ENCODE measurements at places on chromosomes 1 and 21.
A peak's percentile ranks its signal among the peaks of the same experiment; 100 is the strongest.

DNA sequence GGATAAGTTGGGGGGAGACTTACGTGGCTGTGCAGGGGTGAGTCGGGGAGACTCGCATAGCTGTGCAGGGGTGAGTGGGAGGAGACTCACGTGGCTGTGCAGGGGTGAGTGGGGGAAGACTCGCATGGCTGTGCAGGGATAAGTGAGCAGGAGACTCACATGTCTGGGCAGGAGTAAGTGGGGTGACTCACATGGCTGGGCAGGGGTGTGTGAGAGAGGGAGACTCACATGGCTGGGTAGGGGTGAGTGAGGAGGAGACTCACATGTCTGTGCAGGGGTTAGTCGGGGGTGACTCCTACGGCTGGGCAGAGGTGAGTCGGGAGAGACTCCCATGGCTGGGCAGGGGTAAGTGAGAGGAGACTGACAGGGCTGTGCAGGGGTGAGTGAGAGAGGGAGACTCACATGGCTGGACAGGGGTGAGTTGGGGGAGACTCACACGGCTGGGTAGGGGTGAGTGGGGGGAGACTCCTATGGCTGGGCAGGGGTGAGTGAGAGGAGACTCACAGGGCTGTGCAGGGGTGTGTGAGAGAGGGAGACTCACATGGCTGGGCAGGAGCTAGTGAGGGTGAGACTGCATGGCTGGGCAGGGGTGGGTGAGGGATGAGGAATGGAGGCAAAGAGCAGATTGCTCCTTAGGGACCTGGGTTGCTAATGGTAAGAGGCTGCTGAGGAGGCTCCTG, 56.0 kb upstream of the ABCG1 start:
- no peak overlapping the region for H3K27ac ChIP-seq
- peaks cover 29% of the 10 kb centered on the region for H3K4me1 ChIP-seq
- H3K27me3 ChIP-seq = no peaks in the 10 kb centered on the region
- no peak overlapping the region for H3K4me3 ChIP-seq
- H3K36me3 ChIP-seq = no peaks in the 10 kb centered on the region
- peak; percentile 2 for DNase-seq

GRCh38 chr1:145884675-145885074, 991 bp downstream of the ANKRD35 start:
- no peak overlapping the region for H3K27ac ChIP-seq
- peak overlapping the region; percentile 77 for H3K4me3 ChIP-seq
- H3K27me3 ChIP-seq = peaks cover 24% of the 10 kb centered on the region

- no peak for DNase-seq
- peaks cover 15% of the 10 kb centered on the region for H3K27me3 ChIP-seq
- no peak overlapping the region for H3K27ac ChIP-seq
- no peak overlapping the region for H3K4me3 ChIP-seq
- peaks cover 4% of the 10 kb centered on the region for H3K36me3 ChIP-seq
Measured at GRCh38 chr1:182625719-182626504, 21.7 kb upstream of the RGS16 start.

DNA sequence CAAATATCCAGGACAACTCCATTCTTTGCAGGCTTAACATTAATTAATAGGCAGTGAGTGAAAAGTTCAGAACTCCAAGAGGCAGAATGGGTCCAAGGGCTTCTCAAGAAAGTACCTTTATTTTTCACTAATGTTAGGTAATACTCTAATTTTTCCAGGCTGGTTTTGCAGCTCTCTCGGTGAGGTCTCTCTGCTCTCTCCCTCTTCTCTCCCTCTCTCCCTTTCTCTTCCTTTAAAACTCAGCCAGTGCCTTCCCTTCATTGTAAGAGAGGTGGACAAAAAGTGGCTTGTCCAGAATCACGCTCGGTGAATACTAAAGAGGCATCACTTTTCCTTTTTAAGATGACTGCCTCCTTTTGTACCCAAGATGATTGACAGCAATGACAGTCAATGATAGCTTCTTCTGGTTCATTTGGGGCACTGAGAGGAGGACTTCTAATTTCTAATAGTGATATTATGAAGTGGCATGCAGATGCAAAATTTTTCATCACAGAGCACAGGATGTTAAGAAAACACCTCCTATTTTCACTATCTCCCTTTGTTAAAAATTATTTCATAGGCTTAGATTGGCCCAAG, 1.3 kb upstream of the CHI3L1 start:
- peaks cover 8% of the 10 kb centered on the region for H3K4me1 ChIP-seq
- peaks cover 8% of the 10 kb centered on the region for H3K27me3 ChIP-seq
- no peak overlapping the region for H3K27ac ChIP-seq

GRCh38 chr1:178798232-178798861, 72.5 kb downstream of the ANGPTL1 start:
- no peak for DNase-seq
- H3K27me3 ChIP-seq = no peaks in the 10 kb centered on the region
- no peak overlapping the region for H3K4me3 ChIP-seq
- peaks cover 20% of the 10 kb centered on the region for H3K36me3 ChIP-seq

GRCh38 chr1:159214149-159214760, 9.6 kb downstream of the ACKR1 start:
- H3K4me1 ChIP-seq = no peaks in the 10 kb centered on the region
- peak; percentile 41 for DNase-seq
- peaks cover 50% of the 10 kb centered on the region for H3K27me3 ChIP-seq
- H3K4me3 ChIP-seq = no peak overlapping the region
- H3K36me3 ChIP-seq = no peaks in the 10 kb centered on the region

GRCh38 chr1:212459656-212460055, 26.9 kb downstream of the NENF start:
- H3K4me3 ChIP-seq = no peak overlapping the region
- no peaks in the 10 kb centered on the region for H3K36me3 ChIP-seq
- H3K27me3 ChIP-seq = no peaks in the 10 kb centered on the region
- DNase-seq = no peak

GRCh38 chr21:46188226-46189212, 4.3 kb upstream of the SPATC1L start:
- no peak overlapping the region for H3K27ac ChIP-seq
- H3K36me3 ChIP-seq = no peaks in the 10 kb centered on the region
- DNase-seq = no peak
- no peaks in the 10 kb centered on the region for H3K27me3 ChIP-seq
- peaks cover 6% of the 10 kb centered on the region for H3K4me1 ChIP-seq

DNA sequence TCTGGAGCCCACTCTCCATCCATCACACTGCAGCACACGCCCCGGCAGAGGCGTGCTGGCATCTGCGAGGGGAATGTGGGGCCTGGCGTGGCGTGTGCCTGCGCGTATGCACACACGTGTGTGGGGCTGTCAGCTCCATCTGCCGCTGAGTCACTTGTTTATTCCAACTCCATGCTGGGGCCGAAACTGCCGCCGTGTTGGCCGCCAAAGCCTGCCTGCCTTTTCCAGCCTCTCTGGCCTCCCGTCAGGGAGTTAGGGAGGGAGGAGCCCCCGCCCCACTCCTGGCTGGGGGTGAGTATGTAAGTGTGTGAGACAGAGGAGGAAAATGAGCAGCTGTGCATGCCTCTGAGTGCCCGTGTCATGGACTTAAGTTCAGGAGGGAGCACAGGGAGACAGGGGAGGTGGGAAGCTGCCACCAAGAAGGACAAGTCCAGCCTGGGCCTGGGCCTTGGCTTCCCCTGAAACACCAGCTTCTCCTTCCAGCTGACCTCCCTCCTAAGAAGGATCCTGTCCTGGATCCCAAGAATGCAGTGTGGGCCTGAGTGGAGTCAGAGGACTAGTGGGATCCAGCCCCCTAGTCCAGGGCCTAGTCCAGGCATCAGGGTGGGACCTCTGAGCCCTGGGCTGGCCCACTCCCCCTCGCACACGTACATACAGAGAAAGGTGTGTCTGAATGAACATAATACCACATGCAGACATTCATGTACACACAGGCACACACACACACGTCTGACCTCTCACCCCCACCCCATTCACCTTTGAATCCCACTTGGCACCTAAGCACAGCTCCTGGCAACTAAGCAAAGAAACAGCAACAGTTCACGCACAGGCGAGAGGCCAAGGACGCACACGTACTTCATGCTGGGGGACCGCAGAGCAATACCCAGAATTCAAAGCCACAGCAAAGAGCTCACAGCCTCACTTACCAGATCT, 24.7 kb downstream of the MEF2D start:
- DNase-seq = no peak
- H3K4me1 ChIP-seq = peaks cover 38% of the 10 kb centered on the region
- H3K27ac ChIP-seq = no peak overlapping the region
- no peak overlapping the region for H3K4me3 ChIP-seq

DNA sequence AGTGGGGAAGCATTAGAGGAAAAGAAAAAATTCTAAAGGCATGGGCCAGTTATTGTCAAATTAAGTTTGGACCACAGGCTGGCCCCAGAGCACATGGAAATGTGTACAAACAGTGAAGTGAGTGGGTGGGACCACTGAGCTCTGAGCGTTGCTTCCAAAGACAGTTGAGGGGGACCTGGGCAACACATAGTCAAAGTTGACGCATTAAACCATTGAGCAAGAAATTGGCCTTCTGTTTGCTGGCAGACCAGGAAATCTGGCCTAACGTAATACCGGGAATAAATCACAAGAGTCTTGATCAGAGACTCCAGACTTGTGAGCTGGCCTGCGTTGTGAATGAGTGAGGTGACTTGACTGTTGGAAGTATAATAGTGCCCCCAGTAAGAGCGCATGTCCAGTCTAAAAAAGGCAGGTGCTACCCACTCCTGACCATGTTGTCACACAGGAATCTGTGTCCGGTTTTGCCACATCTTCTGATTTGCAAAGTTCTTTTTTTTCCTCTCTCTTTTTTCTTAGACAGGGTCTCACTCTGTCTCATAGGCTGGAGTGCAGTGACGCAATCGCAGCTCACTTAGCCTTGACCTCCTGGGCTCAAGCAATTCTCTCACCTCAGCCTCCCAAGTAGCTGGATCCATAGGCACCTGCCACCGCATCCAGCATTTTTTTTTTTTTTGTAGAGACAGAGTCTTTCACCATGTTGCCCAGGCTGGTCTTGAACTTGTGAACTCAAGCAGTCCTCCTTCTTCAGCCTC, 10.7 kb downstream of the EPHB2 start:
- no peak overlapping the region for H3K27ac ChIP-seq
- DNase-seq = no peak
- no peaks in the 10 kb centered on the region for H3K36me3 ChIP-seq
- no peaks in the 10 kb centered on the region for H3K4me1 ChIP-seq
- no peak overlapping the region for H3K4me3 ChIP-seq

GRCh38 chr1:242651817-242652216, 127.3 kb upstream of the PLD5 start:
- H3K36me3 ChIP-seq = no peaks in the 10 kb centered on the region
- no peak overlapping the region for H3K4me3 ChIP-seq
- no peaks in the 10 kb centered on the region for H3K27me3 ChIP-seq
- no peak for DNase-seq
- H3K4me1 ChIP-seq = no peaks in the 10 kb centered on the region

- peaks cover 29% of the 10 kb centered on the region for H3K36me3 ChIP-seq
- H3K27me3 ChIP-seq = no peaks in the 10 kb centered on the region
- no peaks in the 10 kb centered on the region for H3K4me1 ChIP-seq
- no peak overlapping the region for H3K27ac ChIP-seq
- no peak for DNase-seq
Measured at GRCh38 chr1:246773213-246773641, 49.0 kb downstream of the SCCPDH start.

- H3K4me3 ChIP-seq = no peak overlapping the region
- no peak overlapping the region for H3K27ac ChIP-seq
- H3K36me3 ChIP-seq = no peaks in the 10 kb centered on the region
Measured at GRCh38 chr1:230507666-230508402, 81.7 kb upstream of the PGBD5 start.

DNA sequence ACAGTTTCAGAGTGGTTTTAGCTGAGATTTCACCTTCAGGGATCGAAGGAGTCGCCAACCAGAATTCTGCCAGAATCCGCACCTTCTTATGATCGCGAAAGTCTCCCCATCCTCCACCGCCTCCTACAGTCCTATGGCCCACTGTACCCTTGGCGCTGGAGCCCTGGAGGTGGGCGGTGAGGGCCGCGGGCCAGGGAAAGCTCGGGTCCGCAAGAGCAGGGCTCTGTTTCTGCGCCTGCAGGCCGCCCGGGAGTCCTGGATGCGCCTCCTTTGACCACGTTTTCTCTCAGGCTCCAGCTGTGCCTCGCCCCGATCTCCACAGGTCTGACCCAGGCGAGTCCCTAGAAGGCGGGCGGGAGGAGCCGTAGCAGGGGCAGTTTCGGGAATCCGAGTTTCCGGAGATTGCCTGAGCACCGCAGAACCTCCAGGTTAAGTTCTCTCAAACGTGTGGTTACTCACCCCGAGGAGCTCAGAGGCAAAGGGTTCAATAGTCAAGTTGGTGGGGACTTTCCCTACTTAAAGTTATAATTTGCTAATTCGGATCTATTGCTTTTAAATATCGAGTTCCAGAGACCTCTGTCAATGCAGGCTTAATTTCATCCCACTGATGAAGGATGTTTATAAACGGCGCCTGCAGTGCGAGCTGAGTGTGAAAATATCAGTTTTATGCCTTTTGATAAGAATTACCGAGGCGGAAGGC, 3.2 kb upstream of the LHX8 start:
- peaks cover 12% of the 10 kb centered on the region for H3K4me1 ChIP-seq
- no peak overlapping the region for H3K27ac ChIP-seq
- H3K36me3 ChIP-seq = peaks cover 4% of the 10 kb centered on the region

- no peak overlapping the region for H3K27ac ChIP-seq
- no peak overlapping the region for H3K4me3 ChIP-seq
- H3K27me3 ChIP-seq = no peaks in the 10 kb centered on the region
- H3K4me1 ChIP-seq = no peaks in the 10 kb centered on the region
Measured at GRCh38 chr1:182268669-182269068, 122.9 kb downstream of the GLUL start.

DNA sequence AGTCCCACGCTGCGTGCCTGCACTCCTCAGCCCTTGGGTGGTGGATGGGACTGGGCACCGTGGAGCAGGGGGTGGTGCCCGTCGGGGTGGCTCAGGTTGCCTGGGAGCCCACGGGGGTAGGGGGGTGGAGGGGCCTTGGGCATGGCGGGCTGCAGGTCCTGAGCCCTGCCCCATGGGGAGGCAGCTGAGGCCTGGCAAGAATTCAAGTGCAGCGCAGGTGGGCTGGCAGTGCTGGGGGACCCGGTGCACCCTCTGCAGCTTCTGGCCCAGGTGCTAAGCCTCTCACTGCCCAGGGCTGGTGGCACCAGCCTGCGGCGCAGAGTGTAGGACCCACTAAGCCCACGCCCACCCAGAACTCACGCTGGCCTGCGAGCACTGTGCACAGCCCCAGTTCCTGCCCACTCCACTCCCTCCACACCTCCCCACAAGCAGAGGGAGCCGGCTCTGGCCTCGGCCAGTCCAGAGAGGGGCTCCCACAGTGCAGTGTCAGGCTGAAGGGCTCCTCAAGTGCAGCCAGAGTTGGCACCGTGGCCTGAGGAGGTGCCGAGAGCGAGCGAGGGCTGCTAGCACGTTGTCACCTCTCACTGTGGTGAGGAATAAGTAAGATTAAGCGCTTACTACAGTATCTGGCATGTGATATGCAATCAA, 12.8 kb downstream of the TNNI3K start:
- no peaks in the 10 kb centered on the region for H3K27me3 ChIP-seq
- H3K4me1 ChIP-seq = no peaks in the 10 kb centered on the region
- no peak overlapping the region for H3K4me3 ChIP-seq
- no peak overlapping the region for H3K27ac ChIP-seq
- H3K36me3 ChIP-seq = no peaks in the 10 kb centered on the region
